Left hindlimb (tissue), 1 donor: ENCODE measurements at places on chromosomes 3 and 15.

DNA sequence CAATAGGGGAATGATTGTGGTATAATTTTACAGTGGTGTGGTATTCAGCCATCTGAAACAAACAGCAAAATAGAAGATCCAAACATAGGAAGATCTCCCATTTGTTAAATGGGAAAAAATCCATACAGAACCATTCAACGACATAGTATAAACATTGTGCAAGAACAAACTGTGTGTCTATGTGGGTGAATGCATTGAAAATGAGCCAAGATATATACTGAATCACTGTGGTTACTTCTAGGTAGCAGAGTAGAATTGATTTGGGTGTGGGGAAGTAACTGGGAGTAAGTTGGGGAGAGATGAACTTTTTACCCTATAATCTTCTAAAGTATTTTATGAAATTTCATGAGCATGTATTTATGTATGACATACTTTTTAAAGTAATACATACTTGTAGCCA is 123.1 kb upstream of the UMPS start:
- no peak for DNase-seq

DNA sequence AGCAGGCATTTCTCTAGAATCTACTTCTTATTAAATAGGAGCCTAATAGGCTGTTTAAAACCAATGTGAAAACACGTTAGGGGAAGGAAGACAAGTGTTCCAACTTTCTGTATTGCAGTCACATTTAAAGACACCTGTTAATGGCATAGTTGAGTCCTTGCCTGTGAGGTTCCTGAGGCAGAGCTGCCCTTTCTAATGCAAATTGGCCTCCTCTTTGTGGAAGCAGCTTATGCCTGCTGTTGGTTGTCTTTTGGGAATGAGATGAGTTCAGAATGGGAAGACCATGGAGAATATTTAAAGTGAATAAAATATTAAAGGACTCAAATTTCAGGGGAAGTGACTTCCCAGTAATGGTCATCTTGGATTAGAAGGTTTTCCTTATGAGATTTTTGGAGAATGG is 51.2 kb downstream of the NEK11 start:
- DNase-seq = no peak

DNA sequence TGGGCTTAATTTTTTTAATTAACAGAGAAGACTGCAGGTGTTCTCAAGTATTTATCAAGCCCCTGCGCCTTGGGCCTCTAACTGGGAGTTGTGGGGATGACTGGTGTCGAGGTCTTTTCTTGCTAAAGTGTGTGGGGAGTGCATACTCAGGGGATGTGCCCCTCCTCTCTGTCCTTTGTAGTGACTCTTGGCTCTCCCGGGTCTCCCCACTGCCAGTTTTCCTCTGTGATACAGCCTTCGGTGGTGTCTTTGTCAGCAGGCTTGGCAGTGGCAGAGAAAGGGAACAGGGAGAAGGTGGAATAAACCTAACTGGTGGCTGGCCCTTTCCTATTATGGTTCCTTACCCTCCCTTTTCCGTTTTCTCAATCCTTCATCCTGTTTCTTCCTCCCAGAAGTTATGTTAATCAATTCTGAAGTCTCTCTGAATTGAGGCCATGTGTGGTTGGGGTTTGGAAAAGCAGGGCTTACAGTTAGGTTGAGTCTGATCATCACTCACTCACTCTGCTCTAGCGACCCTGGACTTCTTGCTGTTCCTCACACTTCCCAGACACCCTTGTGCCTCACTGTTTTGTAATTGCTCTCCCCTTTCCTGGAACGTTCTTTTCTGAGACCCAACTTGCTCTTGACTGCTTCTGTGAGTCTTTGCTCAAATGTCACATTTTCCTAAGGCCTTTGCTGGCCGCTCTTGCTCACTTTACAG is 158.1 kb downstream of the PTPRG start:
- DNase-seq = no peak

DNA sequence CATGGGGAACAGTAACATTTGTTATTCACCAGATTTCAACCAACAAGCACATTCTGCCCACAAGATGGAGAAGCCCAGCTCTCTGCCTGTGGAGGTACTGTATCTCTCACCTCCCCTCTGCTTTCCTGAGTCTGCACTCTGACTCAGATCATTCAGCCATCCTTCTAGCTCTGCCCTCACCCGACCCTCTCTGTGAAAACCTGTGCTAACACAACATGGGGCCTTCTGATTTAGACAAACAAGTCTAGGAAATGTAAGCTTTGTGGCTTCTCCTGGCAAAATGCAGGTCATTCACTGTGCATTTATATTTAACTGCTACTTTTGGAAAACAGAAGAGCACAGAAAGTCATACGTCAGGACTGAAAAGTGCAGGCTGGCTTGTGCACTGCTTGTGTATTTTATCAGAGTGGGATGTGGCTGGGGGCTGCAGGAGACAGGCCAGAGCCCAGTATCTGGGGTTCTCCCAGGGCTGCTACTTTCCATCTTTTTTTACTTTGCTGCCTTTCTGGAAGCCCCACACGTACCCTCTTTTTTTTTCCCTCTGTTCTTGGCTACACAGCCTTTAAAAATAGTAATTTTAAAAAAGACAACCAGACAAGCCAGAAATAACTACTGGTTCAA is 50.8 kb downstream of the SUSD5 start:
- no peak for DNase-seq

DNA sequence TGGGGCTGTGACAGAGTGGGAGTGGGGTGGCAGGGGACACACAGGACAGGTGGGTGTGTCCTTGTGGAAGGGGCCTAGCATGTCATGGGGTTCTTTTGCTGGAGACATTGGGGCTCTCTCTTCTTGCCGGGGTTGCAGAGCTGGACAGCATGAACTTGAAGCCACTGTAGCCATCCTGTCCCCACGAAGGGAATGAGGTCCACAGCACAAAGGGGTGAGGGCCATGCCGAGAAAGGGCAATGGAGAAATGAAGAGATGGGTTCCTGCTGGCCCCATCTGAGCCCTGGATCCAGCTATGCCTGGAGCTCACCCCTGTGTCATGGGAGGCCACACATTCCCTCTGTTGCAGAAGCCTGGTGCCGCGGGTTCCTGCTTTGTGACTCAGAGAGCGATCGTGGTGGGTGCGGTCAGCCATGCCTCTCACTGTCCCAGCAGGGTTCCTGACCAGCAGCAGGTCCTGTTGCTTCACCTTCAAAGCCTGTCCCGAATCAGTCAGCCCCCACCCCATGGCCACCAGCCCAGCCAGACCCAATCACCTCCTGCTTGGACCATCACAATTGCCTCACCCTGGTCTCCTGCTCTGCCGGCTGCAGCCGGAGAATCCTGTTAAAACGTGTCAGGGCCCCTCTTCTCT is 50.0 kb downstream of the DNAJB8 start:
- DNase-seq = no peak
